ENCODE measurements at places on chromosomes 7 and 10.
A peak's percentile ranks its signal among the peaks of the same experiment; 100 is the strongest.

DNA sequence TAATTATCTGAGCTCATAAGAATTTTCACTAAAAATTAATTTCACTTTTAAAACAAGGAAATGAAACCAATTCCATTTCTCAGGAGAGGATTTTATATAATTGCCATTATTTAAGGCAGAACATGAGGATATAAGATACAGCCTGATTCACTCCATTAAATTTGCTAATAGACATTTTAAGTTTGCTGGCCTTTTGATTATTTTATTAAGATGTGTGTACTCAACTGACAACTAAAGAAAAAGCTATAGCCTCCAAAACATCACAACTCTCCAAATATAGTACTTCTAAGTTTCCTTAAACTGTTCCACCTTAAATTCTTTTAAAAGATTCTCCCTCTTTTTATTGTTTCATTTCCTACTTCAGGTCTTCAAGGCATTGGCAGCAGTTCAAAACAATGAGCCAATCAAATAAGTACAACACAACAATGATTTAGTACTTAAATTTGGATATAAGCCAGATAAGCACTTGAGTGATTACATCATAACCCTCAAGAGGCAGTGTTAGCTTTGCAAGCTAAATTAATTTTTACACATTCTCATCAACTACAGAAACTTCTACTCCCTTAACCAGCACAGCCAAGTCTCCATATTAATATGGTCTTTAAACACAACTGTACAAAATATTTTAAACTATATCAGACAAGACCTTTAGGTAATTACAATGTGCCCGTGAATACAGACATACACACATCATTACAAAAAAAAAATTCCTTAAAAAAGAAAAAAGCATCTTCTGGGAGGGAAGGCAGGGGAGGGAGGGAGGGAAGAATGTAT lies 121.8 kb downstream of the KMT2C start:
- DNase-seq = peak; percentile 88

DNA sequence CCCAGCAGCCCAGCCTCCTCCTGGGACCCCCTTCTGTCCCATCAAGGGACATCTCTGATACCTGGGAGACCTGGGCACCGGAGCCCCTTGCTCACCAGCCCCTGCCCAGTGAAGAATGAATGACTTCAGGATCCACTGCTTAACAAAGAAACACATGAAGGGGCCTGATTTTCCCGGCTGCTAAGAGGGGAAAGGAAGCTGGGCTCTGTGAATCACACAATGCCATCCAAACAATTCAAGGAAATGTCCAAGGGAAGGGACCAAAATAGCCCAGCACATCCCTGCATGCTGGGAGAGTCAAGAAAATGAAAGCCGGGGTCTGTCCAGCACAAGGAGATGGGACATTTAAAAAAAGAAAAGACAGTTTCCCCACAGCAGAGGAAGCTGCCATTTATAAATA lies 128.7 kb upstream of the JCAD start:
- DNase-seq = no peak

DNA sequence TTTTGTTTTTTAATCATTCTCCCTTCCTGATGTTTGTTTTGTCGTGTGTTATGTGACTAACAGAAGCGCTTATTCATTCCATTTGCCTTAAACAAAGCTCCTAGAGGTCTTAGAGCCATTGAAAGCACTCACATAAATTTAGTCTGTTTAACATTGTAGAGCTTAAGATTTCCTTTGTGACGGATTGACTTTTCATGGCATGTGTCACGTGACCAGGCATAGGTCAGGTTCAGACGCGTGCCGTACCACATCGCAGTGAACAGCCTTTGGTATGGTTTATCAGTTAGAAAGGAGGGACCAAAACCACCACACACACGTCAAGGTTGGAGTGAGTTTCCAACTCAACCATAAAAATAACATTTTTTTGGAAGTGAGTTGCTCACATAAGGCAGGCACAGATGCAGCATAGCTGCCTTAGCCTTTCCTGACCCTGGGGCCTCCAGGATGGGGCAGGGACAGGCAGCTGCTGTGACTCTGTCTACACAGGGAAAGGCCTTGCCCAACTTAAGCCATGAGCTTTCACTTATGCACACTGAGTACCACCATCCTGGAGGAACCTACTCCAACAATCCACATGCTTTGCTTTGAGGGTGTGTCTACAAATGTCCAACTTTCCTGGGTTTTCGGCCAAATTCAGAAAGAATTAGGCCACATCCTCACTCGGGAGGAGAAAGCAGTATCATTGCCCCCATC lies 55.5 kb downstream of the WDFY4 start:
- no peak for DNase-seq

GRCh38 chr10:47030191-47030703 lies 119.0 kb downstream of the PTPN20 start:
- DNase-seq = no peak

- DNase-seq = no peak
Measured at GRCh38 chr10:12547301-12547771, 198.0 kb downstream of the CAMK1D start.

GRCh38 chr7:35450456-35451214 lies 196.7 kb upstream of the TBX20 start:
- DNase-seq = no peak

- DNase-seq = no peak
Measured at GRCh38 chr10:79221110-79222051, 125.9 kb upstream of the PPIF start.

- no peak for DNase-seq
Measured at GRCh38 chr10:5466451-5467206, 32.7 kb downstream of the CALML5 start.

- no peak for DNase-seq
Measured at GRCh38 chr10:129097776-129098330, 369.2 kb upstream of the MGMT start.

DNA sequence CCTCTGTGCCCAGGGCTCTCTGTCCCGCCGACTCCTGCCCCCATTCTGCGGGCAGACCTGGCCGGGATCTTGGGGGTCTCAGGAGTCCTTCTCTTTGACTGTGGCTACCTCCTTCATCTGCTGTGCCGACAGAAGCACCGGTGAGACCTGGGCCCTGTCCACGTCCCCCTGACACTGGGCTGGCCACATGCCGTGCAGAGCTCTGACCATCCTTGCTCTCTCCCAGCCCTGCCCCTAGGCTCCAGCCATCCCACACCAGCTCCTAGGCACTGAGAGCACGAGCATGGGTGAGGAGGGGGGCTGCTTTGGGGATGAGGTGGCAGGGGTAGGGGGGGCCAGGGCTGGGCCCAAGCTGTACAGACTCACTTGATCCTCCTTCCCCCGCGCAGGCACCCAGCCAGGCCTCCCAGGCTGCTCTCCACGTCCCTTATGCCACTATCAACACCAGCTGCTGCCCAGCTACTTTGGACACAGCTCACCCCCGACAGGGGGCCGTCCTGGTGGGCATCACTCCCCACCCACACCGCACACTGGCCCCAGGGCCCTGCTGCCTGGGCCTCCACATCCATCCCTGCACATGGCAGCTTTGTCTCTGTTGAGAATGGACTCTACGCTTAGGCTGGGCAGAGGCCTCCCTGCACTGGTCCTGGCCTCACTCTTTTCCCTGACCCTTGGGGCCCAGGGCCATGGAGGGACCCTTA lies 4.8 kb upstream of the PILRB start:
- DNase-seq = no peak

- no peak for DNase-seq
Measured at GRCh38 chr7:49111706-49112105, 187.4 kb downstream of the CDC14C start.

GRCh38 chr7:92797284-92797683 lies 39.1 kb downstream of the CDK6 start:
- DNase-seq = no peak

Measured in suppressor macrophage treated with lipopolysaccharide for 4 hours (primary cell).